ENCODE measurements at places on chromosomes 2 and 18.

GRCh38 chr2:66101206-66101605 is 333.7 kb upstream of the MEIS1 start:
- DNase-seq: no peak

DNA sequence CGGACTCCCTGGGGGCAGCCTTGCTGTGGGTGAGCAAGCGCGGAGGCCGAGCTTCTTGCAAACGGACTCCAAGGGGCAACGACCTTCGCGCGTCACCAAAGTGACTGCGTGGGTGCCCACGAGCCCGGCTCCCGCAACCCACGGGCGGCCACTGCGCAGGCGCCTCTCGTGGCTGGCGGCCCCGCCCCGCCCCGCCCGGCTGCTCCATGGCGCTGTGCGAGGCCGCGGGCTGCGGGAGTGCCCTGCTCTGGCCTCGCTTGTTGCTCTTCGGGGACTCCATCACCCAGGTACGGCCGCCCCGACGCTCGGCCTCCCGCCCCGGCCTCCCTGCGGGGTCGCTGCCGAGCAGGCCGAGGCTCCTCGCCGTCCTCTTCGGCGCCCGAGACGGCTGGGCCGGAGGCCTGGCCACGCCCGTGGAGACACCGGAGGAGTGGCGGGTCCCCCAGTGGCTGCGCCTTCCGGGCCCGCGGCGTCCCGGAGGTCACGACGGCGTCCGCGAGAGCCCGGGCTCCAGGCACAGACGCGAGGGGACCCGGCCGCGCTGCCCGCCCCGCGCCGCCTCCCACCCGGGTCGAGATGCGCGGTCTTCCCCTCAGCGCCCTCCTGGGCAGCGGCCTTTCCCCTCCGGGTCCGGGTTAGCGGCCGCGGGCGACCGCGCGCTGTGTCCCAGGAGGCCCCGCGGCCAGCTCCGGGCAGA is at the start of gene IAH1:
IAH1 (plus strand) TSS at position 191 of the 697 bp plus-strand sequence; CDS start at position 207, 16 bp downstream.
- DNase-seq: peak; percentile 40

- DNase-seq: no peak
Observed at GRCh38 chr2:118295592-118296390, 207.5 kb downstream of the INSIG2 start.

GRCh38 chr2:189679226-189679625 is 4.8 kb downstream of the ANKAR start:
- no peak for DNase-seq

GRCh38 chr2:62110415-62111025 is 85.4 kb upstream of the B3GNT2 start:
- no peak for DNase-seq

Measured in stimulated activated CD8-positive, alpha-beta memory T cell treated with anti-CD3 and anti-CD28 coated beads, Interleukin-7, amount 100 ng/mL, for 24 hours (primary cell).